Stimulated activated CD4-positive, alpha-beta T cell treated with anti-CD3 and anti-CD28 coated beads, Interleukin-15, amount 100 ng/mL, for 1 hour (primary cell): ENCODE measurements at places on chromosomes 6 and 20.

DNA sequence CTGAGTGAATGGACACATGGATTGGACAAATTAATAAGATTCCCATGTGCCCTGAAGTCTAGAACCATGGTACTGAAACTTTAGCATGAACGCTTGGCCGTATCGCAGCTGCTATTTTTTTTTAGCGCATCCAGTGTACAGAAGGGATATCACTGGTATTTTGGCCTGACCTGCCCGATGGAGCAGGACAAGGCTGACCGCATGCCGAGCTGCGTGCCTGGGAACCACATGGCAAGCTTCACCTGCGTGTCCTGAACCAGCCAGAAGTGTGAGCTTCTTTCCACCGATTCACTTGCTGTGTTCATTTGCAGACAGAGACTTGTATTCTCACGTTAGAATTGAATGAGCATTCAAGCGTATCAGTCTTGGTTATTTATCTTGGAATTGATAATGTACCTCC, 145.7 kb downstream of the CDH4 start:
- no peak for DNase-seq

GRCh38 chr6:1593958-1594314, 15.8 kb upstream of the FOXC1 start:
- DNase-seq = no peak

GRCh38 chr6:90872981-90873380, 286.1 kb upstream of the MAP3K7 start:
- no peak for DNase-seq

GRCh38 chr6:14010275-14010674, 85.5 kb downstream of the RNF182 start:
- no peak for DNase-seq

- DNase-seq = no peak
These were observed 13.9 kb upstream of the KLHL31 start for GRCh38 chr6:53679446-53679933.

- no peak for DNase-seq
These were observed 29.8 kb downstream of the DAAM2 start for GRCh38 chr6:39821742-39822532.

DNA sequence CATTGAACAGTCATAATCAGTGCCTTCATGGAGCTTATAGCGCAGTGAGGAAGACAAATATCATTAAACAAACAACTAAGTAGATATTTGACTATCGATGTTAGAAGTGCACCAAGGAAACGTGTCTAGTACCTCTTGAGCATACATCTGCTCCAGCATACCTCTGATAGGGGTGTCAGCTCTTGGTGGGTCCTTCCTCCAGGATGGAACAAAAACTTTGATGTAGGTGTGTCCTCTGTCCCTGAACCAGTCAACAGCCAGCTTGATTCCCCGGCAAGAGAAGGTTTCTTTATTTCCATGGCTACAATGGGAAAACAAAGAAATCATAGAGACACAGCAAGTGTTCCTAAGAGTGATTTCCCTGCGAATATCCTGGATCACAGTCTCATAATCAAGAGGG, 23.1 kb downstream of the ZC3H12D start:
- DNase-seq = no peak

GRCh38 chr20:13545790-13546189, 92.9 kb downstream of the TASP1 start:
- no peak for DNase-seq

DNA sequence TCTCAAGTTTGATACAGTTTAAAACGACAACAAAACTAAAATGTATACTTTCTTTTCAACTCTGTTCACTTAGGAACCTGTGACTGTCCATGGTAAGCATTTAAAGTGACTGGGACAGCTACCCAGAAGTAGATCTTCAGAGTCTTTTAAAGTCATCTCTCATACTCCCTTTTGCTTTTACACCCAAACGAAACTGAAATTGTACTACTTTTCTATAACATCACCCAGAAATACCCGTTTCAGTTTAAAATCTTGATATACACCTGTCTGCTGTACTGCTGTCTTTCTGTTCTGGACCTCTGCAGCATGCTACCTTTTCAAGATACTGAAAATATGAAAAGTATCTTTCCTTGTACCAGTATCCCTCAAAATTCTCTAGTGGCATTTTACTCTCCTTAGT, 170.4 kb upstream of the THEMIS start:
- no peak for DNase-seq

- DNase-seq = no peak
These were observed 489.5 kb downstream of the CDH26 start for GRCh38 chr20:60447703-60448102.

DNA sequence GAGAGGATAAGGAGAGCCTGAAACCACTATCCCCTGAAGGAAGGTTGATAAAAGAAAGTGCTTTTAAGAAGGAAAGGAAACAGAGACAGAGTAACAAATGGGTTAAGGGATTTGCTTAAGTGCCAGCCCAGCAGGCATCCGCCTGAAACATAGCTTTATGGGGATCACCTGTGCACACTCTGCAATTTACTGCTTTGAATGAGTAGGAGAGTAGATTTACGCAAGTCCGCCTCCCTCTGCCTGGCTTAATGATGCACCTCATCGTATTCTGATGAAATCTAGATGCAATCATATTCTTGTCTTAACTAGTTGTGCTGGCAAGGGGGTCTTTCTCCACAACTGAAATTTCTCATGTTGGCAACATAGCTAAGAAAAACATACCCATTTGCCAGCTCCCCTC, 101.1 kb upstream of the ID4 start:
- no peak for DNase-seq

DNA sequence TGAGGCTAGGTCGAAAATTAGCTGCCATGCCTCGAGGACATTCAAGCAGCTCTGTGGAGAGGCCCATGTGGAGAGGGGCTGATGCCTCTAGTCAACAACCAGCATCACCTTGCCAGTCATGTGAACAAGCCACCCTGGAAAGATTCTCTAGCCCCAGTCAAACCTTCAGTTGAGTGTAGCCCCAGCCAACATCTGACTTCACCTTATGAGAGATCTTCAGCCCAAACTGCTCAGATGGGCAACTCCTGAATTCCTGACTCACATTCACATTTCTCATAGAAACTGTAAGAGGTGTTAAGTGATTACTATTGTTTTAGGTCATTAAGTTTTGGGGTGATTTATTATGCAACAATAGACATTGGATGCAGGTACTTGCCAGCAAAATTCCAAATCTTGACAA, 44.9 kb downstream of the GJA10 start:
- DNase-seq = no peak
